ENCODE measurements at places on chromosomes 1 and 21. TPM values are rescaled to one million over a fixed set of nuclear protein-coding genes. Genes with fewer than 3 reads are reported as not detected.

Gene LCE2B
- 1.5 TPM for polyA plus RNA-seq

Gene ZNF684
- 9.5 TPM for polyA plus RNA-seq

Gene SLC25A34
- 2.4 TPM for polyA plus RNA-seq

Gene LGR6
- polyA plus RNA-seq = 1.0 TPM

Gene DIRAS3
- 7.3 TPM for polyA plus RNA-seq

Gene TACSTD2
- 132 TPM for polyA plus RNA-seq

Gene CDK11A
- 52.2 TPM for polyA plus RNA-seq

Gene DDR2
- polyA plus RNA-seq = 2.1 TPM

Gene CIART
- 3.1 TPM for polyA plus RNA-seq

Gene CD53
- polyA plus RNA-seq = 262 TPM

Gene HNRNPCL4
- 0.07 TPM for polyA plus RNA-seq

Gene HP1BP3
- polyA plus RNA-seq = 123 TPM

Gene HPDL
- polyA plus RNA-seq = 0.91 TPM

Gene GJA8
- polyA plus RNA-seq = not detected

Gene RAD54L
- 2.6 TPM for polyA plus RNA-seq

Gene OR2T35
- not detected for polyA plus RNA-seq

Gene A3GALT2
- polyA plus RNA-seq = not detected

Gene OPTC
- 0.39 TPM for polyA plus RNA-seq

Gene RXRG
- 0.23 TPM for polyA plus RNA-seq

All from thymus (tissue), 14 donors.